GM12878 (cell line): ENCODE measurements at places on chromosomes 7 and 10. TPM values are rescaled to one million over a fixed set of nuclear protein-coding genes. Genes with fewer than 3 reads are reported as not detected.

DNA sequence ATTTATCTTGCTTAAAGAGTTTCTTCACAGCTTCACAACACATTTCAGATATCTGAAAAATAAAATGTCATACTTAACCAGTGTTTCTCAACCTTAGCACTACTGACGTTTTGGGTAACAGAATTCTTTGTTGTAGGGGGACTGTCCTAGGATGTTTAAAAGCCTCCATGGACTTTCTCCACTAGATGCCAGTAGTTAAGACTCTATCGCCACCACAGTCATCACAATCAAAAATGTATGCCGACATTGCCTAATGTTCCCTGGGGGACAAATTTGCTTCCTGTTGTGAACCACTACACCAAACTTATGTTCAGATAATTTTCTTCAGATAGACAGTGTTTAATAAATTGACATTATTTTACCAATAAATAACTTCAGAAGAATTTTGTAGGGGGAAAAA, 13.4 kb downstream of the NOC3L start:
- H3K36me3 ChIP-seq = peaks cover 31% of the 10 kb centered on the region
- no peak overlapping the region for H3K4me3 ChIP-seq
- H3K27me3 ChIP-seq = no peaks in the 10 kb centered on the region
- H3K4me1 ChIP-seq = peaks cover 9% of the 10 kb centered on the region

DNA sequence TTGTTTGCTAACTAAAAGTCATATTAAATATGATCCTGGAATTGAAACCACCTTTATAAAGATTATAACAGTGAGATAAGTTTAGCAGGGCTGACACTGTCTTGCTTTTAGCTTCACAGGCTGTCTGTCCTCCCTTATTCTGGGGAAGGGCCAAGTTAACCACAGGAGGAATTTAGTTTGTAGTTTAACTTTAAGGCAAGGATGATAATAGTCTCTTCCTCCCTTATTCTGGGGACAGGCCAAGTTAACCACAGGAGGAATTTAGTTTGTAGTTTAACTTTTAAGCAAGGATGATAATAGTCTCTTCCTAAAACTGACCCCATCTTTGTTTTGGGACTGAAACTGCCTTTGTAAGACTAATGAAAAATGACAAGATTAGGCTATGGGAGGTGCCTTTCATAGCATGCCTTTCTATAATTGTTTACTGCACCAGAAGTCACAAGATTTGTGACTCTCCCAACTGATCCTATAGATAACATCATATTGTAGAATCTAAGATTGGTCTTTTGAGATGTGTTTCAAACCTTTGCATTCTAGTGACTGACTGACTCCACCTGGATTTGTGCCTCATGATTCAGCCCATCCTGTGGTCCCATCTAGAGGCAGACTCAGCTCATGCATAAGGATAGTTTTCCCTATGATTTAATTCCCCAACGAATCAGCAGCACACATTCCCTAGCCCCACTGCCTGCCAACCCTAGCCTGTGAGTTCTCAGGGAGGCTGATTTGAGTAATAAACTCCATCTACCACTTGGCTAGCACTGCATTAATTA, 212.0 kb downstream of the MAGI2 start:
- H3K27ac ChIP-seq = no peak overlapping the region
- DNase-seq = no peak
- H3K27me3 ChIP-seq = no peaks in the 10 kb centered on the region
- H3K4me3 ChIP-seq = no peak overlapping the region
- H3K36me3 ChIP-seq = no peaks in the 10 kb centered on the region

DNA sequence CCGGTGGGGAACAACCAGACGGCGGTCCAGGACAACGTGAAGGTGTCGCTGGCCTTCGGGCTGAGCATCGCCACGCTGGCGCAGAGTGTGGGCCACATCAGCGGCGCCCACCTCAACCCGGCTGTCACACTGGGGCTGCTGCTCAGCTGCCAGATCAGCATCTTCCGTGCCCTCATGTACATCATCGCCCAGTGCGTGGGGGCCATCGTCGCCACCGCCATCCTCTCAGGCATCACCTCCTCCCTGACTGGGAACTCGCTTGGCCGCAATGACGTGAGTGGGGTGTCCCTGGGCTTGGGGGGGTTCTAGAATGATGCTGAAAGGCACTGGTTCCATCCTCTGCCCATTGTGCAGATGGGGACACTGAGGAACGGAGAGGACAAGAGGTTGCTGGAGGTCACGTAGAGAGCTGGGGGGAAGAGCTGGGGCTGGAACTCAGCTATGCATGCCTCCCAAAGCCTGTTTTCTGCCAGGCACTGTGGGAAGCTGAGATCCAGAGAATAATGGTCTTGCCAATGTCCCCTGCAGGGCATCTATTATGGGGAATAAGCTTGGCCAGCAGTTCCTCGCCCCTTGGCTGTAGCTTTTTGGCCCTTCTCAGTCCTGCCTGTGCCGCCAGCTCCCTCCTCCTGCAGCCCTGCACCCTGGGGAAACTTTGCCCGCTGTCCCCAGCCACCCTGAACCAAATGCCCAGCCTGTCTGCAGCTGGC, 523 bp downstream of the AQP1 start:
- no peaks in the 10 kb centered on the region for H3K4me1 ChIP-seq
- DNase-seq = no peak
- H3K4me3 ChIP-seq = no peak overlapping the region
- no peaks in the 10 kb centered on the region for H3K36me3 ChIP-seq
- H3K27ac ChIP-seq = no peak overlapping the region

HMX3 gene
- total RNA-seq = 54.6 and 60.5 TPM in 2 replicates

- no peaks in the 10 kb centered on the region for H3K27me3 ChIP-seq
- H3K36me3 ChIP-seq = no peaks in the 10 kb centered on the region
- H3K4me3 ChIP-seq = no peak overlapping the region
- H3K4me1 ChIP-seq = no peaks in the 10 kb centered on the region
These were observed 160.6 kb upstream of the YAE1 start for GRCh38 chr7:39405581-39405980.

DNA sequence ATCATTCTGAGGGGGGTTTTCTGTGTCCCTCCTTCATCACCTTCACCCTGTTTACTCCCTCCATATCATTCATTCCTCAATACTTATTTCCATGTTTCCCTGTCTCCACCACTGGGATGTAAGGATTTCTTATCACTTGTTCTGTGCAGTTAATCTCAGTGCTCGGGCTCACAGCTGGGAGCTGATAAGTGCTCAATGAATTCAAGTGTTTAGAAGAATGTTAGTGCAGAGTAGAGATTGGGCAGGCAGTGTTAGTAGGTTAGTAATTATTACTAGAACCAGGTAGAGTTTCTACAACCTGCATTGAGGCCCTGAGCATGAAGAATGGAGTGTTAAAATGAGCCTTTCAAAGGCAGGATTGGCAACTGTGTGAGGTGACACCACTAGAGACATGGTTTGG, 458.1 kb downstream of the AUTS2 start:
- no peaks in the 10 kb centered on the region for H3K36me3 ChIP-seq
- DNase-seq = no peak
- no peak overlapping the region for H3K4me3 ChIP-seq
- H3K27me3 ChIP-seq = no peaks in the 10 kb centered on the region
- no peaks in the 10 kb centered on the region for H3K4me1 ChIP-seq
- no peak overlapping the region for H3K27ac ChIP-seq

IDI2 gene
- total RNA-seq = not detected in 2 replicates

DNA sequence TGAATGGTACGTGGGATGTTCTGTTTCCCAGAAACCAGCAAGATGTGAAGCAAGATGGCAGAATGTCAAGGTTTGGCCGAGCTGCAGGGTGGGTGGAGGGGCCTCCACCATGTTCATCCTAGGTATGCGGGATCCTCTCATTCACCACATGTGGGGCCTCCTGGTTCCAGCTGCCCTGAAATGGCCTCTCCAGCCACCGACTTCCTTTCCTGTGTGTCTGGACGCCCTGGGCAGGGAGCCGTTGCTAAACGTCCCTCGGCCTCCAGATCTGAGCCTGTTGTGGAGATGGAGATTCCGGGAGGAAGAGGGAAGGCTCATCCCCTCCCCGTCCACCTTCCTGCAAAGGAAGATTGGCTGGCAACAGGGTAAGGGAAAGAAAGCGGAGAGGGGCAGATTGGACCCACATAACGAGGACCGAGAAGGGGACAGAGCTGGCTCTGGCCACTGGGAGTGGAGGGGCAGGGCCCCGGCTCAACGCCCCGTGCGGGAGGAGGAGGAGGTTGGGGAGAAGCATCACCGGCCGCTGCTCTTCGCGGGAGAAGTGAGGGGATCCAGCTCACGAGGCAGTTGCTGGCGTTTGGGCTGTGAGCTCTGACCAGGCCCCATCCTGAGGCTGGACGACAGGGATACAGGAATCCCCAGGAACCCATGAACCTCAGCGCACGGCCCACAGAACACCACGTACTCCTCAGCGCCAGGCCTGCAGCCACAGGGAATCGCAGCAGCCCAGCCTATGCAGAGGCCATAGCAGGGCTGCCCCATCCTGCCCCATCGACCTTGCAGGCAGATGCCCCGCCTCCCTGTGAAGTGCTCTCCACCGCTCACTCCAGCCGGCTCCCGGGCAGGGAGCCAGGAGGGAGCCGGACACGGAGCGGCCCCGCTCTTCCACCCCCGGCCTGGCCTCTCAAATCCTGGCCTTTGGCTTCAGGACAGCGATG, 98.3 kb downstream of the FOXL3 start:
- H3K4me3 ChIP-seq = no peak overlapping the region
- DNase-seq = no peak
- no peaks in the 10 kb centered on the region for H3K36me3 ChIP-seq
- H3K4me1 ChIP-seq = no peaks in the 10 kb centered on the region

- H3K36me3 ChIP-seq = no peaks in the 10 kb centered on the region
- H3K4me1 ChIP-seq = peaks cover 11% of the 10 kb centered on the region
- no peak for DNase-seq
- H3K27ac ChIP-seq = no peak overlapping the region
These were observed 60.3 kb downstream of the CPXM2 start for GRCh38 chr10:123831259-123831658.

RAPGEF5 gene
- 4.0 and 4.3 TPM in 2 replicates for total RNA-seq

- peaks cover 63% of the 10 kb centered on the region for H3K4me1 ChIP-seq
- H3K36me3 ChIP-seq = no peaks in the 10 kb centered on the region
- H3K4me3 ChIP-seq = peak overlapping the region; percentile 80
- H3K27ac ChIP-seq = peak overlapping the region; percentile 92
- DNase-seq = peak; percentile 82
- H3K27me3 ChIP-seq = no peaks in the 10 kb centered on the region
These were observed 102.3 kb upstream of the PPIF start for GRCh38 chr10:79244841-79245504.

LRRTM3 gene
- not detected in 2 replicates for total RNA-seq

- no peak for DNase-seq
- no peaks in the 10 kb centered on the region for H3K4me1 ChIP-seq
- no peak overlapping the region for H3K4me3 ChIP-seq
- no peaks in the 10 kb centered on the region for H3K36me3 ChIP-seq
- no peak overlapping the region for H3K27ac ChIP-seq
- H3K27me3 ChIP-seq = peaks cover 15% of the 10 kb centered on the region
These were observed 39.4 kb upstream of the LEP start for GRCh38 chr7:128201690-128202085.

DNA sequence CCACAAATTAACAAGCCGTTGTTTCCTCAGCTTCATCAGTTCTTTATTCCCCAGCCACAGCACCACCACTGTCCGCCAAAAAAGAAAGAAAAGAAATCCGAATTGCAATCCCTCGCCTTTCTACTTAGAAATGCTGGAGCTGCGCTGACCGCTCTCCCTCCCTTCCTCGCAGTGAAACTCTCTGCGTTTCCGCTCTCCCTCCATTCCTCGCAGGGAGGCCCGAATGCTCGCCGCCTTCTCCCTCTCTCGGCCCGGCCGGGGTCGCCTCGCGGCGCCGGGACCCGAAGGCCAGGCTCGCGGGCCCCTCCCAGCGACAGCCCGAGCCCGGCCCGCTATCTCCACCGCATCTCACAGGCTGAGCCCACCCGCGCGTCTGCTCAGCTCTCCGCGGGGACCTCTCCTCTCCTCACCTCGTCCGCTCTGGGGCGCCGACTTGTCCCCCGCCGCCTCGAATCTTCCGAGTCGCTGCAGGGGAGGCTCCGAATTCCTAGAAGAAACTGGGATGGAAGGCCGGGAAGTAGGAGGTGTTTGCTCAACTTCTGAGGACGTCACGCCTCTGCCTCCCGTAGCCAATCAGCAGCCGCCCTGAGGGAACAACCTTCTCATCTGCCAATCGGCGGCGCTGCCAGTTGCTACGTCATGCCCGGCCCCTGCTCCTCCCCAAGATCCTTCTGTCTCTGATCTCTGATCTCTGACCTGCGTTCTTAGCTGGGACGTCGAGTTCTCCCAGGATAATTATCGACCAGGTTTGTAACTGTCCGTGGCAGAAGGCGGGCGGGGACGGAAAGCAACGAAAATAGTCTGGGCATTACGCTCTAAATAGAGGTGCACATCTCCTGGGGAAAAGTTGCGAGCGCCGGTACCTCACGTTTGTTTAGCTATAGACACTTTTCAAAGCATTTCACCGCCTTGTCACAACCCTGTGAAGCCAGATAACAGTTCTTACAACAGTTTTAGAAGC, at the start of gene AASS:
Gene AASS, minus strand, starts transcription at position 499 of the 961 bp plus-strand sequence. CDS start 10,523 bp downstream, outside the sequence.
- no peaks in the 10 kb centered on the region for H3K27me3 ChIP-seq
- H3K4me3 ChIP-seq = peak within 1 kb of the TSS; percentile 94
- no peak within 1 kb of the TSS; the same call in 1 of the 2 replicates for H3K27ac ChIP-seq
- DNase-seq = peak; percentile 48

DNA sequence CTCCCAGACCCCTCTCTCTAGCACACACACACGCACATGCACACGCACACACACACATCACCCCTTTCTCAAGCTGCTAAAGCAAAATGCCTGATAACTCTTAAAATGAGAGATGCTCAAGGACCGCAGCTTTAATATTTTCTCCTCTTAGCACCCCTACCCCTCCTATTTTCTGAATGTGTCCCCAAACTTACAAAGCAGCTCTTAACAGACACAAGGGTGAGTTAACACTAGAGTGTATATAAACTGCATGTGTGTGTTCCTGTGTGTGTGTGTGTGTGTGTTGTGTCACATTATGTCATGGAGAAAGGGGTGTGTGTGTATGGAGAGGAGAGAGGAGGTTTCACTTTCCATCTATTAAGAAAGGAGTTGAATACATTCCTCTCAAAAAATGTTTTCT, 1.3 kb downstream of the PTN start:
- no peaks in the 10 kb centered on the region for H3K4me1 ChIP-seq
- H3K27me3 ChIP-seq = no peaks in the 10 kb centered on the region
- H3K27ac ChIP-seq = no peak overlapping the region
- no peaks in the 10 kb centered on the region for H3K36me3 ChIP-seq

- no peaks in the 10 kb centered on the region for H3K36me3 ChIP-seq
- peaks cover 20% of the 10 kb centered on the region for H3K4me1 ChIP-seq
- H3K27me3 ChIP-seq = no peaks in the 10 kb centered on the region
- no peak overlapping the region for H3K27ac ChIP-seq
- no peak for DNase-seq
- H3K4me3 ChIP-seq = no peak overlapping the region
These were observed 35.3 kb downstream of the SMURF1 start for GRCh38 chr7:99108613-99109012.

DNA sequence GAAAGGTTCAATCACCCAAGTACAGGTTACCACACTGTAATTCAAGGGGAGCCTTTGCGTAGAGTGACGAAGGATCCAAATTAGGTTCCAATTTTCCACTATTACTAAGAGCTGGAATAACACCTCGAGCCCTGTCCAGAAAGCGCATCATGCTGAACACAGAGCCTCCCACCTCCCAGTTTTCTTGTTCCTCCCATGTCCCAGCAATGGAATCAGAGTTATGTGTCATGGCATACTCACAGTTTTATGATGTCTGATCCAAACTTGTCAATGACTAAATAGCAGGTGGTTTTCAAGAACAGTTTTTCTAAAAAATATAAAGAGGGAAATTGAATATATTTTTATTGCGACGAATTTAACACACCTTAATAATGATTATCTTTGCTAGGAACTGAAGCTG, 50.6 kb downstream of the AOAH start:
- no peaks in the 10 kb centered on the region for H3K36me3 ChIP-seq
- no peaks in the 10 kb centered on the region for H3K4me1 ChIP-seq
- H3K4me3 ChIP-seq = no peak overlapping the region
- no peak for DNase-seq
